Activated T-cell treated with anti-CD3 and anti-CD28 coated beads, Interleukin-2, amount 50 U/mL, for 24 hours (primary cell): ENCODE measurements at places on chromosomes 5 and 9.
A peak's percentile ranks its signal among the peaks of the same experiment; 100 is the strongest.

GRCh38 chr5:93311881-93312280 lies 269.1 kb downstream of the NR2F1-AS1 start:
- DNase-seq: no peak

DNA sequence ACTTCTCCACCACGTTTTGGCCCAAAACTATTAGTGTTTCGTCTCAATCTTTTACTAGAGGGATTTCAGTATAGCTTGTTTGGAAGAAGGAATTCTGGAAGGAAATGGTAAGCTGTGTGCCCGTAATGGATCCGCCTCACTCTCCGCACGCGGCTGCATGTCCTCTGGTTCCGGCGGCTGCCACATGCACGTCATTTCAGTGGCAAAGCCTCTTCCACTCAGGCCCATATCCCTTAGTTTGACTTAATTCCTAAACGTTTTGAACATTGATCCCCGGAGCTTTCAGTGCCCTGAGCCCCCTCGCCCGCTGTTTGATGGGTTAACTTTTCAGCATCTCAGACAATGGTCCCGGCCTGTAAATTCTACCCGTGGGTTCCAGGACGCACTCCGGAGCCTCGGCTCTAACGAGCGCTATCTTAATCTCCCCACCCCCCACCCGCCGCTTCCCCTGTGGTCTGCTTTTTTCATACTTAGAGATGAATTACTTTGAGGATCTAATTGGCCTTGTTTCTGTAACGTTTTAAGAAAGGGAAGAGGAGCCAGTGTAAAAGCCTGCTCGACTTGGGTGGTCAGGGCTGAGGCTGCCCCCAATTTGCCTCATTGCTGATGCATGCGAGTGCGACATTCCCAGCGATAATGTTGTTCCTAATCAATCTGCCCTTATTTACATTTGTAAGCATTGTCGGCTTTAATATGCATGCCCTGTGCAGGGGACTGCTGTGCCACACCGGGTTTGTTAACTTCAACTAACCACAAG lies 4.6 kb downstream of the PTCH1 start:
- DNase-seq: no peak

DNA sequence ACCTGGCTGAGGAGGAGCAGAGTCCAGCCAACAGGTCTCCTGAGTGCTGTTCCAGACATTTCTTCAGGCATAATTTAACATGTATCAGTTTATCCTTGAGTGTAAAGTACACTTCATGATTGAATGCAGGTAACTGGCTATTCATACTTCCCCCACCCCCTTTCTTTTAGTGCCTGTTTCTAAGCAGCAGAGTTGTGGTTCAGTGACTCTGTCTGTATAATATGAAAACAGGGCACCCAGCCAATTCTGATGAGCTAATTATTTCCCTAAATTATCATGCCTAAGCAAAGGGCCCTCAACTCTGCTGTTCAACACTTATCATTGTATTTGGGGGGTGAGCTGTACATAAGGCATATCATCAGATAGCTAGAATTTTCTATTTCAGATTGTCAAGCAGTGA lies 51.9 kb upstream of the ZSWIM6 start:
- DNase-seq: no peak

DNA sequence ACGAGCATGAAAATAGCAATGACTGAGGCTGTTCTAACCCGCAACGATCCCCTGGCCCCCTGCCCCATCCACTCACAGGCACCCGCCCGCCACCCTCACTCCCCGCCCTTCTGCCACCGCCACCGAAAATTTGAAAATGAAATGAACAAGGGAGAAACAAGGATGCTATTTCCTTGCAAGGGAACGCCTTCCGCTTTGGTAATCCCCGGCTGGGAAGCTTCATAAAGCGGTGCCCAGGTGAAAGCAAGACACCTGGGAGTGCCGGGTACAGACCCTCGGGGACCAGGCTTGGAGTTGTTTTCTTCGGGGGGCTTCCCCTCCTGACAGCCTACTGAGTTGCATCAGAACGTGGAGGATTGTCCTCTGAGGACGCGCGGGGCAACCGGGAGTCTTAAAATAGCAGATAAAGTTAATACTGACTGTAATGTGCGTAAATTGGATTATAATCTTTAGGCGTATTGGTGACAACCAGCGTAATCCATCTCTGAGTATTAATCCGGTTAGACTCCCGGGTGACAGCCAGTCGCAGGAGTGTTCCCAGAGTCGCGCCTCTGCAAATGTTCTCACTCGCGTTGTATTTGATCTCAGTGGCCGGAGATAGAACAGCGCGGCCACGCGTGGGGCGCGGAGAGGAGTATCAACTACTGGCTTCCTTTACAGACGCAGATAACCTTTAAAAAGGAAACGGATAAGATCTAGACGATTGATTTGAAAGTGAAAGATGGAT lies 885 bp upstream of the MLLT3 start:
- peak; percentile 77 for DNase-seq

DNA sequence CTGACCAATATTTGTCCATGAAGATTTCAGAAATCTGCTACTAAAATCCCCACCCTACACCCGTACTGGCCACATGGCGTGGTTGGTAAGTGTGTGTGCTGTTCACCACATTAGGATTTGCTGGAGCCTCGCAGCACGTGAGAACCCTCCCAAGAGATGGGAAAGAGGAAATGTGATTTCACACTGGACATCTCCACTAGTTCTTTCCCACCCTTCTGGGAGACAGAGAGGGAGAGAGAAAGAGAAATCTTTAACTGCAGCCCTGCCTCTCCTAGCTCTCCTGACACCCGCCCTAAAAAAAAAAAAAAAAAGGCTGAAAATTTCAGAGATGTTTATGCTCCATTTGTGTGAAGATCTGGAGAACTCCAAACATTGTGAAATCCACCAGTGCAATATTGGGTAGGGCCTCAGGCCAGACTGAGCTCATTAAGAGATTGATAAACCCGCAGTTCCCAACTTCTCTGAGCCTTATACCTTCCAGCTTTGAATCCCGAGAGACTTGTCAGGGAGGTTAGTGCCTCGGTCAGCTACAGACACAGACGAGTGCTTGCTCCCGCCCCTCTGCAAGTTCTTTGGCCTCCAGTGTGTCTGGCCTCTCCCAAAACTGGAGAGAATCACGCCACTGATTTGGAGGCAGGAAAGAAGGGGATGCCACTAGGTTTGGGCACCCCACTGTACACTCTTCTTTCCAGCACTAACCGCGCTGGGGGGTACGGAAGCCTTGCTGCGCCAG lies 1.9 kb downstream of the SPRY4 start:
- DNase-seq: no peak

GRCh38 chr9:28051559-28052503 lies 478.6 kb upstream of the C9orf72 start:
- DNase-seq: no peak

- DNase-seq: no peak
These were observed 316.4 kb downstream of the PIK3R1 start for GRCh38 chr5:68531970-68532369.

DNA sequence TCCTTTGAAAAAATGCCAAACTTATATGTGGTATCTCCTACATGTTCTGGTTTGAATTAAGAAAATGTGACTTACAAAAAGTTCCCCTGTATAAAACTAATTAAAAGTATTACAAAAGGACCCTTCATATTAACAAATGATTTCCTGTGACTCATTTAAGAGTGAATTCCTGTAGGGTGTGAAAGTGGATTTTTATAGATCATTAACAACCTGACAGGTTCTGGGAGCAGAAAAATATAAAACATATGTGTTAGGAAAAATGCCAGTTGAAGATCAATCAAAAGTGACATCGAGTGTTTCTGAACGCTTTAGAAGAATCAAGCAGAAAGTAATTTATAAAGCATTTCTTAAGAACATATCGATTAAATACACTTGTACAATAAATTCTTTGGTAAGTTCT lies 35.5 kb downstream of the CAMK4 start:
- DNase-seq: no peak
